ENCODE measurements at places on chromosomes 7 and 10.

DNA sequence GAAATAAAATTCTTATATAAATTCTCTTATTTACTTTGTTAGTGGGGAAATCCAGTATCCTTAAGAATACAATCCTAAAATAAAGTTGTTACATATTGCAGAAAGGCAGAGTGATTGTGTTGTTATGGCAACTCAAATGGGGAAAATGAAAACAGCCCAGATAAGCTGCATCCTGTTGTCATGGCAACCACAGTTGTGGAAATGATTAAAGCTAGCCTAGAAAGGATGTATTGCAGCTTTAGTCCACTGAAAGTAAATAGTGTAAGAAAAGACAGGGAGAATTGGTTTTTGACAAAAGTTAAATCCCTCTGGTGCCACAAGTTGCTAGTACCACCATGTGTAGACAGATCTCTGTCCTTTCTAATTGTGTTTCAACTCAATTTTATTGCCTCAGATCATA is 43.2 kb downstream of the BTRC start:
- no peak for DNase-seq

DNA sequence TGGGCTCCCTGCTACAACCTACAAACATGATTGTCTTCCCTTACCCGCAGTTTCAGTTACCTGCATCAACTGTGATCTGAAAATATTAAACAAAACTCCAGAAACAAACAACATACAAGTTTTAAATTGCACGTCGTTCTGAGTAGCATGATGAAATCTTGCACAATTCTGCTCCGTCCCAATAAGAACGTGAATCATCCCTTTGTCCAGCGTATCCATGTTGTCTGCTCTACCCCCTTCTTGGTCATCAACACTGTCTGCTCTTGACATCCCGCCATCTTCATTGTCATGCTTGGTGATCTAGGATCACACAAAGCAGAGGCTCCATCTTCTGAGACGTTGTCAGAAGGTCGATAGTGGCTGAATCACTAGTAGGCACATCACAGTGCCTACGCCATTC is 53.9 kb downstream of the ACADSB start:
- DNase-seq = no peak

GRCh38 chr7:83015916-83016315 is 146.8 kb downstream of the PCLO start:
- DNase-seq = no peak

GRCh38 chr10:118563373-118563890 is 32.0 kb downstream of the PRLHR start:
- DNase-seq = no peak

DNA sequence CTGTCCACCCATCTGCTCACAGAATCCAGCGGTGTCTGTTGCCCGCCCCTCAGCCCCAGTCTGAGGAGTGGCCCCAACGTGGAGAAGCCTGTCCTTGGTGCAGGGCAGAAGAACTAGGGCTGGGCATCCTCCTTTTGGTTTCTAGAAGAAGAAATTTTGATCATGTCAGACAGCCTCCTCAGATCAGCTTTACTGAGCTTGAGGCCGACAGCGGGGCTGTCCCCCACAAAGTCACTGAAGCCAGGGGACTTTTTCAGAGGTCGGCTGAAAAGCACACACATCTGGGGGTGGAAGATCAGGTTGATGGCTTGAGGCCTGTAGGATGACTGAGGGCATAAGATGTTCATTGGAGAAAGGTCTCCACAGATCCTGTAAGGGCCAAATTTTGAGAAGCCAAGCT is 767.9 kb downstream of the GRID1 start:
- no peak for DNase-seq

DNA sequence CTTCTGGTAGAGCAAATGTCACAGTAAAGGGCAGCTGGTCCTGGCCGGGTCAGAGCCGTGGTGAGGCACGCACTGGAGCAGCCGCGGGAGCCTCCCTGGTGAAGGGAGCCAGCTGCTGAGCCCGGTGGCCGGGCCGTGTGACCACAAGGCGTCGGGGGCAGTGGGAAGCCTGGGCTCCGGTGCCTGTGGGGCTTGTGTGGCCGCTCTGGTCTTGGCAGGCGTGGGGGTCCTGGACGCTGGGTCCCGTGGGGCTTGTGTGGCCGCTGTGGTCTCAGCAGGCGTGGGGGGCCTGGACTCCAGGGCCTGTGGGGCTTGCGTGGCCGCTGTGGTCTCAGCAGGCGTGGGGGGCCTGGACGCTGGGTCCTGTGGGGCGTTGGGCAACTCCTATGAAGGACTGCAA is 57.2 kb downstream of the NKX6-2 start:
- no peak for DNase-seq

DNA sequence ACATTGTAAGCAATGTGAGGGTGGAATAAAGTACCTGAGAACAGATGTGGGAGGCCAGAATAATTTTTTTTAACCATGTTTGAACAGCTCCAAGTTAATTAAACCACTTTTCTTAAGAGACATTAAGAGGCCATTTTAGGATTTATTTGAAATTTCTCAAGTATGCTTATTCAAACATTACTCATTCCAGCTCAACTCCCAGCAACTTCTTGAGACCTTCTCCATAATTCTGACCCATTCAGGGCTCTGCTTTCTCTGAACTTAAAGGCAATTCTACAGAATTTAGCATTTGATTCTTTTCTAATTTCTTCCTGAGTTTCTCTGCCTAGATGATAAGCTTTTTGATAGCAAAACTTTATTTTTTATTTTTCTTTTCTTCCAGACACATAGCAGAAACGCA is 314.5 kb downstream of the CAMK1D start:
- DNase-seq = no peak

DNA sequence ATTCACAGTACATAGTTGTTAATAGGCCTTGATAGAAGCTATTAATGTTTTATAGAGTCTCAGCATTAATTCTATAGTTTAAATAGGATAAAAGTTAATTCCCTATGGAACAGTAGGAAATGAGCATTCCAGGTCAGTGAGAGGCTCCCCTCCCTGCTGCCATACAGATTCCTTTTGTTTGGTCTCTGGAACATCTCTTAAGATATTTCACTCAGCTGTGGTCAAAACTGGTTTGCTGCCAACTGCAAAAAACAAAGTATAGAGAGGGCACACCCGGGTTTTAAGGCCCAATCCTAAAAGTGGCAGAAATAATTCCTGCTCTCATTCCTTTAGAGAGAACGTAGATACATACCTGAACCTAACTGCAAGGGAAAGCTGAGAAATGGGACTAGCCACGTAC is 51.3 kb downstream of the MDFIC start:
- no peak for DNase-seq

- peak; percentile 34 for DNase-seq
Measured at GRCh38 chr10:61786728-61787127, 114.8 kb upstream of the ARID5B start.

DNA sequence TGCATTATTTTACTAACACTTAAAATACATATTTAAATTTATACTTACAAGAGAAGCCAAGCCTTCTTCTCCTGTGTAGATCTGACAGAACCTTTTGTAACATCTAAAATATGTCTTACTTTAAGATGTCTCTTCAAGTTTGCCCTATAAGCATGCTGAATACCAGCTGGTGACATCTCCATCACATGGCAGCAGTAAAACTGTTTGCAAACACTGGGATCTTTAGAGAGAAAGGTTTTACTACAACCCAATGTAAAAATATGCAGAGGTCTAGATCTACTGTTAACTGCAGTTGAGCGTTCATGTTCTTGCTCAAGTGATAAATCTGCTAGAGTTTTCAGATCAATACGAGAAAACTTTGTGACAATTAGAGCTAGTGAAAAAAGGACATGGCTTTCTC is 23.2 kb downstream of the PDZD8 start:
- DNase-seq = no peak

DNA sequence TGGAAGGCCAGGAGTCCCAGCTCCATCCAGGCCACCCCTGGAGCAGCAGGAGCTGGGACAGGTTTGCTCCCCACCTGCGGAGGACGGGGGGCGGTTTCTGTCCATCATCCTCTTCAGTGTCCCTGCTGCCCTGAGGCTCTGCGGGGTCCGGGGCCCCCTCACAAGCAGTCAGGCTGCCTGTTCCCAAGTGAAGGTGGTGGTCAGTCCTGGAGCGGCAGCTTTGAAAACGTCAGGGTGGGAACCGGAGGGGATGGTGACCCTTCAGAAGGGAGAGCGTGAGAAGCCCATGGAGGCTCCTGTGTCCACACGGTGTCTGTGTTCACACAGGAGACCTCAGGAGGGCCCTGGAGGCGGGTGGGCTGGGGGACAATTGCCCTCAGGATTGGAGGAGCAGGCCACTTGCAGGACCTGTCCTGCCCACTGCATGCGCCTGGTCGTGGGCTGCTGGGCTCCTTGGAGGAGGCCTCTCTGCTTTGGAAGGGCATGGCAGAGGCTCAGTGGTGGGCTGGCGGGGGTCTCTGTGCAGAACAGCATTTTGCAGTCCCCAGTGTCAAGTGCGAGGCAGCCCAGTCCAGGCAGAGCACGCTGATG is 49.3 kb upstream of the INPP5A start:
- DNase-seq = no peak

DNA sequence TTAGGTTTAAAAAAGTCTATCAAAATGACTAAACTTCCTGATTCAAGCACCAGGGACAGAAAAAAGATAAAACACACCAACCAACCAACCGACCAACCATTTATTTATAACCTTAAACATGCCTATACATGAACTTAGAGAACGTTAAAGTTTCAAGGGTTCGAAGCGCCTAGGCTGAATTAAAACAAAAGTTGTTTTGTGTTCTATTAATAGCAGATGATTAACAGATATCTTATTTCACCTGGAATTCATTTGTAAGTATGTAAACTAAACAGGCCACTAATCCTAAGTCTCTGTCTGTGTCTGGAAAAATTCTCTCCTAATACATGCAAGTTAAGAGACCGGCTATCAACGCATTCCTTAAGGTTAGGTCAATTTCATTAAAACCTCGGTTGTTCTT is 1.4 kb downstream of the BAIAP2L1 start:
- DNase-seq = peak; percentile 7

DNA sequence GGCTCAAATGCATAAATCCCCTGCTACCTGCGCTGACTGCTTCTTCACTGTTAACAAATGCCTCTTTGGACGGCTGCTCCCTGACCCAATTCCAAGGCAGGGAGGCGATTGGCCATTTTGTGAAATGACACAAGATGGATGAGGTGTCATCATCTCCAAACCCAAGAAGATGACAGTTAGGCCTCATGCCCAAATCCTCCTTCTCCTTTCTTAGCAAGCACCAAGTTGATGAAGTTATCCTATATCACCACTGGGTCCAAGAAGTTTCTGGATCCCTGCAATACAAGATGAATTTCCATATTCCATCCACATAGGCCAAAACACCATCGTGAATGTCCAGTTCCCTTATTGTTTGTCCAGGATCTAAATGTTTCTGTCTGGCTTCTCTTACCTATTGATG is 98.5 kb upstream of the RAB11FIP2 start:
- DNase-seq = no peak

DNA sequence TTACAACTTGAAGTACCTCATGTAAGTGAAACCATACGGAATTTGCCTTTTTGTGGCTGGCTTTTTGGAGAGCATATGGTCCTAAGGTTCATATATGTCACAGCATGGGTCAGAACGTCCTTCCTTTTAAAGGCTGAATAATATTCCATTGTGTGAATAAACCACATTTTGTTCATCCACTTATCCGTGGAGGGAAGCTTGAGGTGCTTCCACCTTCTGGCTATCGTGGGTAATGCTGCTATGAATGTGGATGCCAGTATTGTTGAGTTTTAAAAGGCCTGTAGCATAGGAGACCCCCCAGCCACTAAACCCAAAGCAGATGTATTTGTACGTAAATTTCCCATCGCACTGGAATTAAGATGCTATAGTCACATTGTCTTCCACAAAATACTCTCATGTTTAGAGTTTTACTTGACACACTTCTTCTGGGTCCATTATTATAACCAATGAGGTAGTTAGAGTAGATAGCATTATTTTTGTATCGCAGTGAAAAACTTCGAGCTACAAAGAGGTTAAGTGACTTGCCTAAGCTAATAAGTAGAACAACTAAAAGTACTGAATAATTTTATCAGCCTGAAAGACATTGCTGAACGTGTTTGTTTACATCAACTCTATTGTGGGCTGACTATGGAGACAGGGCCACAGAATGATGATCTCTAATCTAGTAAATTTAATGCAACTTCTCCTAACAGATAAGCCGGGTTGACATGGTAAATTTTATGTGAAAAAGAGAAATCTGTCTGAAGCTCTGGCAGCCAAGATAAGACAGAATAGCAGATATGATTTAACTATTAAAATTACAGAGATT is 183.0 kb upstream of the CTBP2 start:
- DNase-seq = no peak

DNA sequence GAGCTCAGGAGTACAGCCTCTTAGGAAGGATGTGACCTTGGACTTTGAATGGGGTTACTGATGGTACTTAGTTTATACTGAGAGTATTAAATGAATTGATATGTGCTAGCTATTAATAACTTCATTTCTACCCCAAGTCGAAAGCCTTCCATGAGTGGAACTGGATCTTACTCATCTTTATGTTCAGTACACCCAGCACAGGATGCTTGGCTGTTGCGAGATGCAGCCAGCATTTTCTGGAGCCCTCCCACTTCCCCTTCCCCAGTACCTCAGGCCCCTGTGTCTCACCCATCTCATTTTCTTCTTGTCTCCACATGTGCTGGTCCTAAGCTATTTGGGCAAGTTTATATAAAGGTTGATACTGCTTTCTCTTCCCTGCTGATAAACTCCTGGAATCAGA is 7.2 kb downstream of the UPP1 start:
- no peak for DNase-seq

- DNase-seq = no peak
Measured at GRCh38 chr10:96747734-96748550, 27.6 kb upstream of the PIK3AP1 start.

DNA sequence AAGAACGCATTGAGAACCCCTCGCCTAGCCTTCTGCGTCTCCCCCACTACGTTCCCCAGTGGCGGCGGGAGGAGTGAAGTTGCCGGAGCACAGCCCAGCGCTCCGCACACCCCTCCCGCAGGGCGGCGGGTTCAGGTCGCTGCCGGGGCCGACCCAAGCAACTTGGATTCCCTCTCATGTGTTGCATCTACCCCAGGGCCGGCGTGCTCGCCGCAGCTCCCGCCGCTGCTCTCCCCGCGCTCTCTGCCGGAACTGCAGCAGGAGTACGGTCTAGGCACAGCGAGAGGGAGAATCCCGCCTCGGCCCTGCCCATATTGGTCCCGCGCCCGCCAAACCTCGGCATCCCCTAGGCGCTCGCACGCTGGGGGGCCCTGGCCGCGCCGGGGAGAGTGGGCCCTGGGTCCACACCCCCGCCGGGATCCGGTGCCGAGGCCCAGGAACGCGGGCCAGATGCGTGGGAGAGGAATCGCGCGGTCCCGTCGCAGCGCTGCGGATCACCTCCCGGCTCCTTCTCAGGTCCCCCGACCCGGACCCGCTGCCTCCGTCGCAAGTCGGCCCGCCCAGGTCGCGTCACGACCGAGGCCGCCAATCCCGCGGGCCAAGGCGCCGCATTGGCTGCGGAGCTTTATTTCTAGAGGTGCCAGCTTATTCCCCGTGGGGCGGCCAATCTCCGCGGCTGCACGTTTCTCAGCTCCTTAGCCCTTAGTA is 648 bp upstream of the TMEM243 start:
- DNase-seq = no peak
